ENCODE measurements at places on chromosomes 12 and 14.
A peak's percentile ranks its signal among the peaks of the same experiment; 100 is the strongest.

GRCh38 chr12:28130625-28131598 is 59.3 kb upstream of the CCDC91 start:
- no peak for DNase-seq
- H3K4me1 ChIP-seq, result no peaks in the 10 kb centered on the region
- no peak overlapping the region for H3K27ac ChIP-seq

DNA sequence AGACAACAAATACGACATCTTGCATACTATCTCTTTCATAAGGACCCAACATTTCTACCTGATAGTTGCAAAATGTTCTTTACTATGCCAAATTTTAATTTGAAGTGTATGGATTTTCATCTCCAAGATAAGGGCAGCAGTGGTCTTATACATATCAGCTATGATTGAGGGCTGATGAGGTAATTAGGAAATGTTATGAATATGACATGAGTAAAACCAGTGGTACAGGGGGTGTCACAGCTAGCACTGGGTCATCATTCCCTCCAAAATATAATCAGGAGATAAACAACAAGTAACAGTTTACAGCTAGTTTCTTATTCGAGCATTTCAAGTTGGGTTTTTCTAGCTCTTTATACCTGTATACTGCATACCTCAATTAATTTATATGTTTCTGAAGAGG is 35.0 kb downstream of the ATP2B1 start:
- no peak for DNase-seq
- H3K4me1 ChIP-seq, result no peaks in the 10 kb centered on the region
- no peak overlapping the region for H3K27ac ChIP-seq
- H3K4me3 ChIP-seq, result no peak overlapping the region
- H3K27me3 ChIP-seq, result no peaks in the 10 kb centered on the region
- no peaks in the 10 kb centered on the region for H3K36me3 ChIP-seq

- DNase-seq, result no peak
- H3K27ac ChIP-seq, result no peak overlapping the region
- no peak overlapping the region for H3K4me3 ChIP-seq
- no peaks in the 10 kb centered on the region for H3K27me3 ChIP-seq
- no peaks in the 10 kb centered on the region for H3K4me1 ChIP-seq
Observed at GRCh38 chr12:3044141-3044630, 33.0 kb upstream of the TSPAN9 start.

- H3K27me3 ChIP-seq, result no peaks in the 10 kb centered on the region
- no peaks in the 10 kb centered on the region for H3K36me3 ChIP-seq
- H3K4me3 ChIP-seq, result no peak overlapping the region
- DNase-seq, result no peak
- peaks cover 22% of the 10 kb centered on the region for H3K4me1 ChIP-seq
Observed at GRCh38 chr14:54899573-54899972, 3.1 kb downstream of the GCH1 start.

- H3K27ac ChIP-seq, result 0 out of 2 replicates have a peak overlapping the region, but pooled peaks have one; percentile 26
- no peak overlapping the region for H3K4me3 ChIP-seq
- H3K36me3 ChIP-seq, result peaks cover 49% of the 10 kb centered on the region
- H3K27me3 ChIP-seq, result no peaks in the 10 kb centered on the region
Observed at GRCh38 chr12:125005652-125006051, 12.2 kb downstream of the BRI3BP start.

DNA sequence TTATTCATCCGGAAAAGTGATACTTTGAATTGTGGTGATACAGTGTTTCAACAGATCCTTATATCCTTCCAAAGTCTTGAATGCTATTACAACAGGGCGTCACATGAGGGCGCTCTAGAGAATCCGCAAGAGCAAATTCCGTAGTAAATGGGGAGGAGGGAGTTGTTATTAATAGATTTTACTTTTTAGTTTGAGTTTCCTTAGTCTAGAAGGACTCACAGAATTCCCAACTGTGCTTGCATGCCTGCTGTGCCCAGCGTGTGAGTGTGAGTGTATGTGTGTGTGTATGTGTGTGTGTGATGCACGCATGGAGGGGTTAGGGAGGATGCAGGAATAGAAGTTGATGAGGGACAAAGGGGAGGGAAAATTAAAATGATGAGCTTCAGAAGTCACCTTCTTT is 375.3 kb downstream of the C12orf75 start:
- H3K36me3 ChIP-seq, result no peaks in the 10 kb centered on the region
- no peaks in the 10 kb centered on the region for H3K4me1 ChIP-seq
- no peak overlapping the region for H3K27ac ChIP-seq
- H3K4me3 ChIP-seq, result no peak overlapping the region

DNA sequence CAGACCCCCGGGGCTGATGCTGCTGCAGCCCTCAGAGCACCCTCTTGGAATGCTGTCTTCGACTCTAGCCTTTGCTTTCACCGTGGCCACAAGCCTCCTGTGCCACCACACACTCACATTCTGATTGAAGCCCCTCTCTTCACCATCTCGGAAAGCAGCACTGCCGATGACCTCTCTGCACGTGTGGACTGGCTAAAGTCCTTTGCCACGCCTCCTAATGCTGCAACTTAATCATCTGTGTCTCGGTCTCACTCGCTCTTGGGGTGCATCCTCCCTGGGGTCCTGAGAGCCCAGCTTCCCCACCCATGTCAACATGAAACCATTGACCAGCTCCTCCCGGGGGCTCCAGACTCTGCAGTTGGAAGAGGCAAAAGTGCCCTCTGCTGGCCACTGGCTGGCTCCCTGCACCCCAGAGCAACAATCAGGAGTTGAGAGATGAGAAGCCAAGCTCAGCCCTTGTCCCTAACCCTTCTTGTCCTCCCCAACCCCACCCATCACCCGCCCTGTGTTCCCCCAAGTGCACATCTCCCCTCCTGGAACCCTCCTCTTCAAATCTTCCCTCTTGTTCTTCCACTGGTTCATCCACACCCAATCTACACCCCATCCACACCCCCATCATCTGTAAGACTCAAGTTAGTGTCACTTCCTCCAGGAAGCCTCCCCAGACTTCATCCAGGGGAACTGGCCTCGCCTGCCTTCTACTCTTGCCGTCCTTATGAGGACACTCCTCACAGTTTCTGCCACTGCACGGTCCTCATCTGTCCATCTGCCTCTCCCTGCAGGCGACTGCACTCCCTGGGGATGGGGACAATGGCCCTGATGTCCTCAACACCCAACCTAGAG is 23.6 kb upstream of the FAM181A start:
- H3K4me1 ChIP-seq, result no peaks in the 10 kb centered on the region
- no peak overlapping the region for H3K4me3 ChIP-seq
- no peak for DNase-seq
- peaks cover 4% of the 10 kb centered on the region for H3K27me3 ChIP-seq
- H3K27ac ChIP-seq, result no peak overlapping the region

- H3K27me3 ChIP-seq, result no peaks in the 10 kb centered on the region
- H3K36me3 ChIP-seq, result no peaks in the 10 kb centered on the region
- H3K4me3 ChIP-seq, result no peak overlapping the region
Observed at GRCh38 chr14:92527721-92528120, 14.1 kb downstream of the RIN3 start.

- H3K4me3 ChIP-seq, result no peak overlapping the region
- DNase-seq, result no peak
- H3K4me1 ChIP-seq, result no peaks in the 10 kb centered on the region
- H3K27me3 ChIP-seq, result peaks cover 5% of the 10 kb centered on the region
Observed at GRCh38 chr14:38762845-38763244, 340.2 kb downstream of the SEC23A start.

- no peaks in the 10 kb centered on the region for H3K36me3 ChIP-seq
- no peaks in the 10 kb centered on the region for H3K27me3 ChIP-seq
- H3K4me3 ChIP-seq, result no peak overlapping the region
- DNase-seq, result no peak
- no peaks in the 10 kb centered on the region for H3K4me1 ChIP-seq
Observed at GRCh38 chr14:26289891-26290486, 307.8 kb downstream of the NOVA1 start.

- peaks cover 41% of the 10 kb centered on the region for H3K36me3 ChIP-seq
- H3K4me3 ChIP-seq, result no peak overlapping the region
- peaks cover 94% of the 10 kb centered on the region for H3K4me1 ChIP-seq
- peak overlapping the region; percentile 96 for H3K27ac ChIP-seq
Observed at GRCh38 chr12:104478396-104479122, 21.8 kb downstream of the CHST11 start.

DNA sequence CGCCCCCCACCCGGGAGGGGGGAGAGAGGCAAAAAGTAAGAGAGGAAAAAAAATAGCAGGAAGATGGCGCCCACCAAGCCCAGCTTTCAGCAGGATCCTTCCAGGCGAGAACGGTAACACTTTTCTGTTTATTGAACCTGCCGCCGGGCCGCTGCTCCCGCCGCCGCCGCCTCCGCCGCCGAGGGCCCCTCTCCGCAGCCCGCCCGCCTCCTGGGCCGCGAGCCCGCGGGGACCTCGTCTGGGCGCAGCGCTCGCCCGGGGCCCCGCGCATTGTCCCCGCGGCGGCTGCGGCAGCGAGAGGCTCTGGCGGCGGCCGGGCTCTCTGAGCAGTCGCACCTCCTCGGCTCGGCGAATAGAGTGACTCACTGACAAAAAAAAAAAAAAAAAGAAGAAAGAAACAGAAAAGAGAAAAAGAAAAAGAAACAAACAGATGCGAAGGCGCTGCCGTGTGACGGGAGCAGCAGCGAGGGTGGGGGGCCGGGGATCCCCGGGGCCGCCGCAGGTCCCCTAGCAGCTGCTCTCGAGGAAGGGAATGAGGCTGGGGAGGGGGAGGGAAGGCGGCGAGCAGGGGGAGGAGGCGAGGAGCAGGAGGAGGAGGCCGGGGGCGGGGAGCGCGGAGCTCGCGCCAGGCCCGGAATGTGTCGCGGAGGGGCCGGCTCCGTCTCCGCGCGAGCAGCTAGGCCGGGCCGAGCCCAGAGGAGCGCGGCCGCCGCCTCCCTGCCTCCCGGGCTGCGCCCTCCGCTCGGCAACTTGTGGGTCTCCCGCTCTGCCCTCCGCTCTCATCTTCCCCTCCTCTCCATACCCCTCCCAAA is 781 bp downstream of the NPAS3 start:
- no peak for DNase-seq
- H3K4me3 ChIP-seq, result no peak overlapping the region
- no peaks in the 10 kb centered on the region for H3K27me3 ChIP-seq

GRCh38 chr12:13834241-13834640 is 147.2 kb downstream of the GRIN2B start:
- H3K4me1 ChIP-seq, result no peaks in the 10 kb centered on the region
- no peak overlapping the region for H3K4me3 ChIP-seq
- no peak for DNase-seq
- H3K36me3 ChIP-seq, result no peaks in the 10 kb centered on the region

DNA sequence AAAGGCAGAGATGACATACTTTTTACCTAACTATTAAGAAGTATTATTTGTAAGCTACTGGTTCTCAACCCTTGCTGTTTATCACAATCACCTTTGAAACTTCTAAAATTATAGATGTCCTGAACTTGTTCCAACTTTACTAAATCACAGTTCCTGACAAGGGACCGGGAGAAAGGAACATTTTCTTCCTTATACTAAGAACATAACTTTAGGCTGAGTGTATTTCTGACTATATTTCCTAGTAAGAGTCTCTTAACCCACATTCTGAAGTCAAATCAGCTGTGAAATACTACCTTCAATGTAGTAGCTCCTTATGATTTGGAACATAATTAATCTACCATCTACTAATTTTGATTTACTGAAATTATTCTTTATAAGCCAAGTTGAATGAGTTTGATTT is 80.2 kb downstream of the BAZ1A start:
- H3K27me3 ChIP-seq, result no peaks in the 10 kb centered on the region
- H3K4me3 ChIP-seq, result no peak overlapping the region
- H3K27ac ChIP-seq, result no peak overlapping the region
- DNase-seq, result no peak

GRCh38 chr12:68270358-68270757 is 17.0 kb upstream of the IL22 start:
- no peak overlapping the region for H3K4me3 ChIP-seq
- no peaks in the 10 kb centered on the region for H3K4me1 ChIP-seq
- no peak overlapping the region for H3K27ac ChIP-seq
- no peaks in the 10 kb centered on the region for H3K27me3 ChIP-seq

GRCh38 chr12:44574586-44574985 is 301.5 kb downstream of the NELL2 start:
- no peak overlapping the region for H3K4me3 ChIP-seq
- no peaks in the 10 kb centered on the region for H3K36me3 ChIP-seq
- H3K4me1 ChIP-seq, result no peaks in the 10 kb centered on the region
- H3K27me3 ChIP-seq, result no peaks in the 10 kb centered on the region
- no peak overlapping the region for H3K27ac ChIP-seq

DNA sequence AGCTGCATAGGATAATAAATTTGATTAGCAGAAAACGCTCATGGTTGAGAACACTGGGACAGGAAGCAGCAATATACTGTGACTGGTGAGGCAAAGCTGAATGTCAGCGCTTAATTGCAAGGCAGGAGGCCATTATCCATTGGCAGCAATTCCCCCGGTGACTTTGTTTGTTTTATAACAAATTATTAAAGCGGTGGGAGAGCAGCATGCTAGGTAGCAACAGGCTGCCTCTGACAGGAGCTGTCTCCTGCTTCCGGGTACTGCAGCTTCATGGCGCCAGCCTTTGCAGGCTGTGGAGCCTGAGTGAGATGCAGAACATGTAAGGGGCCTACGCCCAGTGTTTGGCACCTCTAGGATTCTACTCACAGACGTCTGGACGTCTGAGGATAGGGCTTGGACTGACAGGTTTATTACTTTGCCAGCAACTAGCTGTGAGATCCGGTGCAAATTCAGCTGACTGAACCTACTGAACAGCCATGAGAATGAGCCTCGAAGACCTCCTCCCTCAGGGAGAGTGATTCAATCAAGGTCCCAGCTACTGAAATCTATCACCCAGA is 82.1 kb upstream of the SSTR1 start:
- no peak for DNase-seq
- H3K27ac ChIP-seq, result no peak overlapping the region
- H3K36me3 ChIP-seq, result no peaks in the 10 kb centered on the region

DNA sequence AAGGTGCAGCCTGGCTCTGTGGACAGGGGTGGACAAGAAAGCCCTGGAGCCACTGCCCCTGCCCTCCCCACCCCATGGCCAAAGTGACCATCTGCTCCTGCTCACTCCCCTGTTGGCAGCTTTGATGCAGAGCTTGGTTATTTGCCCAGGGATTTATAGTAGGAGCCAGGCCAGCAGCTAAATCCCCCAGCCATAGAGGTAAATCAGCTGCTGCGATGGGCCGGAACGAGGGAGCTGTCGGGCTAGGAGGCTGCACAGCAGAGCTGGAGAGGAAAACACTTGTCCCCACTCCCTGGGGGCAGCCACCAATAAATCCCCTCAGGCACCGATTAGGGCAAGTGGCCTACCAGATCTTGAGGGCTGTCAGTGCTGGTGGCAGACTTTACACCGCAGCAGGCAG is 26.0 kb downstream of the SMUG1 start:
- DNase-seq, result no peak
- H3K4me1 ChIP-seq, result no peaks in the 10 kb centered on the region
- H3K36me3 ChIP-seq, result no peaks in the 10 kb centered on the region
- no peak overlapping the region for H3K4me3 ChIP-seq
- H3K27me3 ChIP-seq, result no peaks in the 10 kb centered on the region
- H3K27ac ChIP-seq, result no peak overlapping the region

- no peak overlapping the region for H3K27ac ChIP-seq
Observed at GRCh38 chr12:61355105-61355504, 905.1 kb upstream of the USP15 start.

GRCh38 chr12:65522956-65523860 is 244.7 kb downstream of the MSRB3 start:
- H3K27me3 ChIP-seq, result no peaks in the 10 kb centered on the region
- no peak overlapping the region for H3K4me3 ChIP-seq
- H3K36me3 ChIP-seq, result no peaks in the 10 kb centered on the region
- H3K4me1 ChIP-seq, result no peaks in the 10 kb centered on the region

GRCh38 chr14:60720391-60720790 is 3.8 kb downstream of the SIX4 start:
- H3K36me3 ChIP-seq, result no peaks in the 10 kb centered on the region
- no peak for DNase-seq
- peaks cover 55% of the 10 kb centered on the region for H3K27me3 ChIP-seq
- no peak overlapping the region for H3K4me3 ChIP-seq
- H3K4me1 ChIP-seq, result peaks cover 14% of the 10 kb centered on the region
- H3K27ac ChIP-seq, result no peak overlapping the region

Data from DND-41 (cell line).